ENCODE measurements at places on chromosomes 3 and 15. TPM values are rescaled to one million over a fixed set of nuclear protein-coding genes. Genes with fewer than 3 reads are reported as not detected.

DNA sequence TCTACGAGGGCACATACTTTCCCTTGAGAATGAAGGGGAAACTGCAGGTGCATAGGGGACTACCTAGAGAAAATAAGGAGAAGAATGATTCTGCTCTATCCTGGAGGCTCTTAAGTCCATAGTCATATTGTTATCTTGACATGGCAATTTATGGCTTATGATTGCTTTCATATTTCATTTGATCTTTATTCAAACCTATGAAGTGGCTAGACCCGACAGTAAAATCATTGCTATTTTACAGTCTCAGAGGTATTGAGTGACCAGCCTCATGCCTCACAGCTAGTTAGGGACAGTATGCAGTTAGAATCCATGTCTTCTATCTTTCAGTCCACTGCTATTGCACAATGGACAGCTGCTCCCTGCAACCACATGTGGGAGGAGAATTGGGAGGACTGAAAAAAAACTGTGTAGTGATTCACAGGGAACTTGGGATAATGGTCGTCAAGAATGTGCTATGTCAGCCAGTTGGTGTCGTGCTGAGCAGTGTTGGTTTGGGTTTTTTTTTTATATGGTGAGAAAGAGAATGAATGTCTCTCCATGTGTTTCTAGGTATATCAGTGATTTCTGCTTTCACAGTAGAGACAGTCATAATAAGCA lies 63.2 kb upstream of the SPPL2A start:
- no peak for DNase-seq

Gene POLQ
- total RNA-seq: 15.3 TPM

Gene C2CD4A
- total RNA-seq: not detected

- no peak for DNase-seq
Measured at GRCh38 chr15:88652456-88653199, 13.8 kb downstream of the ISG20 start.

Gene TLR9
- total RNA-seq: not detected

GRCh38 chr15:68789534-68790241 lies 31.0 kb downstream of the ANP32A start:
- DNase-seq: no peak

Gene ZNF619
- 8.2 TPM for total RNA-seq

- DNase-seq: no peak
Measured at GRCh38 chr3:141450727-141451375, 36.0 kb upstream of the RASA2 start.

DNA sequence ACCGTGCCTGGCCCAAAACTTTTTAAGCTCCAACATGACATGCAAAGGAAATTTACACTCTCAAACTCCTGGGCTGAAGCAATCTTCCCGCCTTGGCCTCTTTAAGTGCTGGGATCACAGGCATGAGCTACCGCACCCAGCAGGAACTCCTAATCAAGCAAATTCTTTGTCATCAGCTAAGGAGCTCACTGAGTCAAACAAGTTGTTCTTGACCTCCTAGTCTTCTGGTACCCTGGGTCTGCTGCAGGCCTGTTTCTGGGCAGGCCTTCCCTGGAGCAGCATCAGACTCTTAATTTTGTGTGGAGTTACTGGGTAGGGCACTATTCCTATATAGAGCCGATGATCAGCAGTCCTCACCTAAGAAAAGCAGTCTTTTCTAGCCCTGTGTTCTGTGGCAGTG lies 68.4 kb upstream of the FLNB start:
- no peak for DNase-seq

GRCh38 chr3:147419781-147420224 lies 10.6 kb downstream of the ZIC1 start:
- DNase-seq: no peak

DNA sequence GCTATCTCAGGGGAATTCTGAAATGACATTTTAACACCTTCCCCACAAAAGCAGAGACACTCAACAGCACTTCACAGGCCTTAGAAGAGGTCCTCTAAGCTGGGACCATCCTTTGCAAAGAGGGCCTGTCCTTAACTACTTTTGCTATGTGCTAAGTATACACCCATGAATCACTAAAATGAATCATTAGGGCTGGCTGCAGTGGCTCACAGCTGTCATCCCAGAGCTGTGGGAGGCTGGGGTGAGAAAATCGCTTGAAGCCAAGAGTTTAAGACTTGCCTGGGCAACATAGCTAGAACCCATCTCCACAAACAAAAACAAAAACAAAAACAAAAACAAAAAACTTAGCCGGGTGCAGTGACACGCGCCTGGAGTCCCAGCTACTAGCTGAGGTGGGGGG lies 53.9 kb upstream of the MELTF start:
- no peak for DNase-seq

DNA sequence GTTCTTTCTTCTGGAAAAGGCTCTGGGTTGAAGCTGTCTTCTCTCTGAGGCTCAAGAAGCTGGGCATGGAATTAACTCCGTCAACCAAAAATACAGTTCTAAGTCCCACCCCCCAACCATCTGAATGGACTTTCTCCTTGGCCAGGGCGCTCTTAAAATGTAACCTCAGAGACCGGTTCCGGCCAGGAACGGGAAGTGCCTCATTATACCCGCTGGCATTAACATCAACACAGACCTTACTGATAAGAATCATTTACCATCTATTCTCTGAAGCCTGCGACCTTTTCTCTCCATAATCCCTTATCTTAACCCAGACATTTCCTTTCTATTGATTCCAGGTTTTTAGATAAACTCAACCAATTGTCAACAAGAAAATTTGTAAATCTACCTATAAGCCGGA lies 64.7 kb downstream of the ATP1B3 start:
- no peak for DNase-seq

DNA sequence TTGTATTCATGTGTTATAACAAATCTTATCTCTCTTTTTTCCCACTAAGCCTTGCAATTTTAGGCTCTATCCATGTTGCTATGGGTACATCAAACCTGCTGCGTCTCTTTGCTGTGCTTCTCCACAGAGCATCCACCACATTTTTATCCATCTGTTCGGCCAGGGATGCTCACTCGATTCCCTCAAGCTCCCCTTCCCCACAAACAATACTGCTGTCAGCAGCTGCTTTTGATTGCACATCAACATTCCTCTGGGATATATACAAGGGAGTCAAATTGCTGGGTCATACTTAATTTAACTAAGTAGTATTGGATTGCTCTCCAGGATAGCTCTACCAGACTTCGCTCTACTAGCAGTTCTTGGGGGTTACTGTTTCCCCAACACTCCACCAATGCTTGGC lies 36.8 kb downstream of the TMEM108 start:
- DNase-seq: no peak

DNA sequence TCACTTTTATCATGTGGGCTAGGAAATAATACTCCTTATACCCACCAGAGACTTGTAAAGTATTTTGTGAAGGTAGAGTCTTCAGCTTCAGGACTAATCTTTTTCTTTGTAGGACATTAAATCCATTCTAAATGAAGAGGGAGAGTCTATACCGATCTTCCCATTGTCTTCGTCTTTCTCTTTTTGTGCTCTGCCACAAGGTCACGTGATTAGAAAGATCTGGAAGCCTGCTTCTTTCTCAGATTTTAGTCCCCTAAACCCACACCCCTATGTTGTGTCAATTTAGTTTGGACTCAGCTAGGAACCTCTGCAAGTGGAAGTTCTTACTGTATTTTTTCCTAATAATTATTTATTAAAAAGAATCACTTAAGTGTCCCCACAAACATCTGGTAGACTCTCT lies 507.3 kb downstream of the PYDC2 start:
- DNase-seq: no peak

DNA sequence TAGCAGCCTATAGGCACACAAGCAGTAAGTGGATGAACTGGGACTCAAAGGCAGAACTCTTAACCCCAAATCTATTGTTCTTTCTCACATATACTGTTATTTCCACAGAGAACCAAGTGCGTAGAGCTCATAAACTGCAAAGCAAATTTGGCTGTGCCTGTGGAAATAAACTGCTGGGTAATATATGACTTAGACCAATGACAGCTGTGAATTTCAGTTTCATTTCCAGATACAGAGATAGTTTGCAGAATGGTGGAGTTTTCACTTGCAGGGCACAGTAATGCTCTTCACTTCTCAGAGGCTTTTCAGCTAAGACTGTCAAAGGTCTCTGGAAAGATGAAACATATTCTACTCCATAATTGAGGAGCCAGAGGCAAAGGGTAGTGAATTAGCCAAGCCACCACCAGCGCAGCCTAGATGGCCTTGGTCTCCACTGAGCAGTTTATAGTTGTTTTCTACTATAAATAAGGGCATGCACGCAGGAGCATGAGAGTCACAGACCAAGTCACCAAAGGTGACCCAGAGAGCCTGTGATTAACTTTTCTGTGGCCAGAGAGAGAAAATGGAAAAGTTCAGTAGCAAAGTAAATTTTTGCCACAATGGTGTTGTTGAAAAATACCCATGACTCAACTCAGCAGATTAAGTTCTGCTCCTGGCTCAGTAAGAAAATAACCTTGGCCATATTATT lies 180.7 kb upstream of the GRM7 start:
- no peak for DNase-seq

GRCh38 chr3:183826448-183827250 lies 1.3 kb upstream of the MAP6D1 start:
- no peak for DNase-seq

- DNase-seq: no peak
Measured at GRCh38 chr3:105582015-105582414, 215.3 kb downstream of the ALCAM start.

DNA sequence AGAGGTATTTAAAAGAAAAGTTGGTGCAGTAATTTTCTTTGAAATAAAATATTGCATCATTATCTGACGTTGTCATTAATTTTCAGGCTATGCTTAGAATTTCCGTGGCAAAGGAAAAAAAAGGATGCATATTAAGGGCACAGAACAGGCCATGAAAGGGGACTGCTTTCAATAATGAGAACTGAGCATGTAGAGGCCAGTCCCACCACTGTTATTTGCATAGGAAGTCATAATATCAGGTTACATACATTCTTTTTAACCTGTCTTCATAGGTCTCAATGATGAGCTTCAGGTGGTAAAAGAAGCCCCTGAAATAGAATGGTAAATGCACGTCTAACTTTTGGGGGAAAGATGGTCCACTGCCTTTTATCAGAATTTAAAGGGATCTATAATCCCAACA lies 272.1 kb upstream of the ALCAM start:
- DNase-seq: no peak

Gene AADACL2
- not detected for total RNA-seq

Gene EFHB
- 1.3 TPM for total RNA-seq

DNA sequence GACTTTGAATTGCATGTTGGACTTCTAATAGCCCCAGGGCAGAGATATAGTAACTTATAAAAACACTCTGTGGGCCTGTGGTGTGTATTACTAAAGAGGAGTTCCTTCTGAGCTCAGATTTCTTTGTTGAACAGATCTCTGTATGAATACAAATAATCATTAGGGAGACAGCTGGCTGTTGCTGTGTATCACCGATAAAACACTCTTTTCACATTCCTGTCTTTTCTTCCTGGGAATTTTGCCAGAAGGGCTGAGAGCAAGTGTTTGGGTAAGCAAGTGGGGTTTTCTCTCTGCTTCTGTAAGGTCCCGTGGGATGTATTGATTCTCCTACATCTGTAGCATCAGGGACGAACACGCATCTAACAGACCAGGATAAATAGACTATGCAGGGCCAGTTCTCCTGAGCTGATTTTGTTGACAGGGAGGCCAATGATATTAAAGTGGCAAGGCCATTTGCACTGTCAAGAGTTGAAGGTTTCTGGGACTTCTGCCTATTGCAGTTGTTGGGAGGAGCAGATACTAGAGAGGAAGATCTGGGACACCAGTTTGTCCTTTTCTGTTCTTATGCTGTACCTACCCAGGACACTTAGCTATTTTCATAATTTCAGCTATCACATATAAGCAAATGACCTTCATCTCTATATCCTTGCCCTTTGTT lies 225.9 kb upstream of the CD96 start:
- DNase-seq: no peak

Gene GORASP1
- 33.4 TPM for total RNA-seq

Gene CHST13
- total RNA-seq: 5.9 TPM

Gene ETV5
- 31.9 TPM for total RNA-seq

Gene VEPH1
- 18.3 TPM for total RNA-seq

Gene MORC1
- total RNA-seq: not detected

- no peak for DNase-seq
Measured at GRCh38 chr15:95737060-95737459, 593.4 kb upstream of the NR2F2 start.

- no peak for DNase-seq
Measured at GRCh38 chr3:88061746-88062145, 2.7 kb downstream of the ZNF654 start.

Gene KCNMB3
- 2.0 TPM for total RNA-seq

DNA sequence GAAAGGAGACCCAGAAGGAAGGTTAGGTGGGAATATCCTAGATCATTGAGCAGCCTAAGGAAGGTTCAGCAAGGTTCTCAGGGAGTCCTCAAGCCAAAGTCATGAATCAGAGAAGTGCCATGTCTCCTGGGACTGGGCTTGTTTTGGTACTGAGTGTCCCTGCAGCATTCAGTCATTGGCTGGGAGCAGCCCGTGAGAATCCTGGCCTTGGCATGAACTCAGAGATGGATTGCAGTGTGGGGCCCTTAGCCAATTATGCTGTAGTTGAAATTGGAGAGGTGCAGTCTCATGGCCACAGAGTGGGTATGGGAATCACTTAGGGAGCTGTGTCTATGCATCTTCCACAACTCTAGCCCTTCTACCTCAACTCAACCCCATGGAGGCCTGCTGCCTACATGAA lies 17.0 kb upstream of the PPM1L start:
- no peak for DNase-seq

DNA sequence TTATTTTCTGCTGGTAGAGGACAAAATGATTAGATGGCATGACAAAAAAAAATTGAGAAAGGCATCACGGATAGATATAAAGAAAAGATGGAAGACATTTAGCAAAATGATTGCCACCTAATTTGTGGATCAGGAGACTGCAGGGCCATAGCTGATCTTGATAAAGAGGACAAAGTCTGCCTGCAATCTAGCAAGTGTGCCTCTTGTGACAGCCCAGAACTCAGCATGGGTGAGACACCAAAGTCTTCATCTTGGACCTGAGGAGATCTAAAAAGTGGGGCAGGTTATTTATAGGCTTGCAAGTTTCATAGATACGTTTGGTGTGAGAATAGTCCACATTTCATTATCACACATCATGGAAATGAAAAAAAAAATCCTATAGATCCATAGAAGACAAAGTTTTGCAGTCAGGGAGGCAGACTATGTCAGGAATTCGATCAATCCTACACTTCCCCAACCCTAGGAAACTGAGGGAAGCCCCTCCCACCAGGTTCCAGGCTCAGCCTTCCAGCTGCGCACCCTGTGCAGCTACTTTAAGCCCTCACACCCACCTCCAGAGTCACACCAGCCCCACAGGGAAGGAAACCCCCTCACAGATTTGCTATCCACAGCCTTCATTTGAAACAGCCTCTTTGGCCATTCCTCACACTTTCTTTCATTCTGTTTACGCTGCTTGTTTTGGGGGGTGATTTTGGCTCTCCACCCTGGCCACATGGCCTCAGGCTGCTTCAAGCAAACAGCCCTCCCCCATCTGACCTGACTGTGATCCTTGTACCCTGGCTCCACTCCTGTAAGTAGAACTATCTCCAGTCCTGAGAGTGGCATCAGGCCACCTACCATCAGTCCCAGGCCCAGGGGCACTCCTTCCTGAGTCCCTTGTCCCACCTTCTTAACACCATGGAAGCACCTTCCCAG lies 28.1 kb upstream of the KLHL6 start:
- no peak for DNase-seq

Measured in H1 (cell line).